Ecto neural progenitor cell (in vitro differentiated cells): ENCODE measurements at places on chromosomes 3 and 15.

DNA sequence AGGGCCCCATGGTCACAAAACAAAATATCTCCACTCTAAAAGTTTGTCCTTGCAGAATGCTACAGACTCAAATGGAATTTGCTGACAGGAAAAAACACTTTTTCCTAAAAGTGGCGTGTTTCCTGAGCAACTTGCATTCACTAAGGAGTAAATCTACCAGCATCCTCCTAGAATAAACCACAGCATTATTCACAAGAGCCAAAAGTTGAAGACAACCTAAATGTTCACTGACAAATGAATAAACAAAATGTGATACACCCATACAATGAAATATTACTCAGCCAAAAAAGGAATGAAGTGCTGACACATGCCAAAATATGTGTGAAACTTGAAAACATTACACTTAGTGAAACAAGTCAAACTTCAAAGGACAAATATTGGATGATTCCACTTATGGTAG is 28.9 kb downstream of the ITGB5 start:
- DNase-seq: no peak

DNA sequence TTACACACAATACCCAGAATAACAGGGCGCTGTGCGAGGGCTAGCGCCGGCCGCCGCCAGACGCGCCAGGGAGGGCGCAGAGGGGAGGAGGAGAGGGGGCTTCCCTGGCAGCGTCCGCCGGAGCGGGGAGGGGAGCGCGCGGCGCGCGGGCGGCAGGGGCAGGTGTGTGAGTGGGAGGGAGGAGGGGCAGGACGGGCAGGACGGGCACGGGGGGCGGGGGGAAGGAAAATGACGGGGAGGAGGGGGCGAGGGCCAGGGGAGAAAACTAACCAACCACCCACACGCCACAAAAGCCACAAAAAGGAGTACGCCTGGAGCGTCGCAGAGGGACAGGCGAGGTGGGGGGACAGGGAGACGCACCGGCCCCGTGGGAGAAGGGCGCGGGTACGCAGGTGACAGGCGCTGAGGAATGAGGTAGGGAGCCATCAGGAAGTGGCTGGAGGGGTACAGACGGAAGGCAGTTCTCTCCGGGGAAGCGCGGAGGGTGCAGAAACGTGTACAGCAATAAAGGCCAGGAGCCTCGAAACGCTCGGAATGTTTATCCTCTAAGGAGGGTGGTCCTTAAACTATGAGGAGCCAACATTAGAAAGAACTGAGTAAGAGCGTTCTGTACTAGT is 610 bp upstream of the SATB1 start:
- DNase-seq: peak; percentile 80

DNA sequence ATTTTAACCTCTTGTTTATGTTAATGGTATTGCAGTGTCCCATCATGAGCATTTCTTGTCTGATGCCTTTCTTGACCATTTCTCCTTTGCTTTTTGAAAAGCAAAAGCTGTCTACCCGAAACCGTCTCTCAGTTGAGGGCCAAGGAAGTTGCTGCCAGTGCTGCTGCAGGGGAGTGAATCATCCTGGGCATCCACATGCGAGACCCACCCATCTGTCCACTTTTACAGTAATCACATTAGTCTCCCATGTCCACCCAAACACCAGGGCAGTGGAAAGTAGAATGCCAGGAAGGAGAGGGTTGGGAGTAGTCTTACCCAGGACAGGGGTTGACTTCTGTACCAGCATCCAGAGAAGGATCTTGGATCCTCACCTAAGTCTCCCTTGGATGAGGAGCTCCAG is 48.6 kb upstream of the TEX264 start:
- DNase-seq: no peak

DNA sequence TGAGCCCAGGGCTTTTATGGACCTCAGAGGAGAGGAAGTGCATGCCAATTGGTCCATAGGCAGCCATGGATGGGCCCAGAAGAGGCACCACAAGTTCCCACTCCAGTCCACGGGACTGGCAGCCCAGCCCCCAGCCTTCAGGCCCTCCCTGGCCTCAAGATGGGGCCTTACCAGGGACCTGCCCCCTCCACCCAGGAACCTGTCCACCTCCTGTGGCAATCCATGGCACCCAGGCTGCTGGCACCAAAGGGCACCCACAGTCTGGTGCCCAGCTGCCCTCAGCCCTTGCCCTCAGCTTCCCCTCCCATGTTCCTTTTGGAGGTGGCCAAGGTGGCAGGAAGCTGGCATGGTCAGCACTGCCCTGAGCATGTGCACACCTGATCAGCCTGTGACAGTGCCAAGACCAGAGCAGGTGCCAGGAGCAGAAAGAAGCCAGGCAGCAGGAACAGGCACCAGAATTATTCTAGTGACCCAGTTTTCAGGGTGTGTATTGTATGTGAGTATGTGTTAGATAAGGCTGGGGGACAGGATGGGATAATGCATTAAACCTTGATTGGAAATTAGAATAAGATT is 415.0 kb downstream of the NTRK3 start:
- no peak for DNase-seq

GRCh38 chr3:194460566-194460965 is 26.2 kb downstream of the ATP13A3 start:
- DNase-seq: no peak

- DNase-seq: no peak
These were observed 83.0 kb downstream of the PLOD2 start for GRCh38 chr3:146078031-146078430.

- peak; percentile 51 for DNase-seq
These were observed 121.6 kb downstream of the NFKBIZ start for GRCh38 chr3:101970905-101971304.
